ENCODE measurements at places on chromosomes 4 and X.

- no peak for DNase-seq
Observed at GRCh38 chrX:5998901-5999300, 229.8 kb downstream of the NLGN4X start.

- DNase-seq: no peak
Observed at GRCh38 chr4:76090241-76090691, 15.8 kb downstream of the ART3 start.

GRCh38 chrX:97629597-97629985 lies 745.9 kb downstream of the RPA4 start:
- DNase-seq: no peak

GRCh38 chrX:68941385-68941952 lies 112.6 kb downstream of the EFNB1 start:
- DNase-seq: no peak

DNA sequence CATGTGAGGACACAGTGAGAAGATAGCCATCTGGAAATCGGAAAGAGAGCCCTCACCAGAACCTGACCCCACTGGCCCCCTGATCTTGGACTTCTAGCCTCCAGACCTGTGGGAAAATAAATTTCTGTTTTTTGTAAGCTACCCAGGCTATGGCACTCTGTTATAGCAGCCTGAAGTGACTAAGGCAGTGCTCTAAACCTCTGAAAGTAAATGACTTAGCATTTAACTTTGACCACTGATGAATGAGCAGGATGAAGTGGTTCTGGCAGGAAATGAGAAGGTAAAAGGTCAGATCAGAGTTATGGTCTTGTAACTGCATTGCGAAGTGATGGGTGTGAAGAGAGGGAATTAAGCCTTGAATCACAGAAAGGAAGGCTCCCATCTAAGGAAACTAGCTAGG lies 17.0 kb downstream of the GPAT3 start:
- no peak for DNase-seq

DNA sequence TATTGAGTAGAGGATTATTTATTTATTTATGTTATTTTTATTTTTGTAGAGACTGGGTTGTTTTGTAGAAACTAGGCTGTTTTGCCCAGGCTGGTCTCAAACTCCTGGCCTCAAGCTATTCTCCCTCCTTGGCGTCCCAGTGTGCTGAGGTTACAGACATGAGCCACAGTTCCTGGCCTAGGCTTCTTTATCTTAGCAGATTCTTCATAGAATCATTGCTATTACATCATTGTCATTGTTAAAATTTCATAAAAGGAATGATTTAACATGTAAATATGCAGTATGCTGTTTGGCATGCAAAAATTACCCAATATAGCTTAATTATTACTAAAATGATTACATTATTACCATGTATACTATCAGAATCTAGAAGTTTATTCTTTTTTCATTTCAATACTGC lies 24.2 kb downstream of the SULT1E1 start:
- DNase-seq: no peak

DNA sequence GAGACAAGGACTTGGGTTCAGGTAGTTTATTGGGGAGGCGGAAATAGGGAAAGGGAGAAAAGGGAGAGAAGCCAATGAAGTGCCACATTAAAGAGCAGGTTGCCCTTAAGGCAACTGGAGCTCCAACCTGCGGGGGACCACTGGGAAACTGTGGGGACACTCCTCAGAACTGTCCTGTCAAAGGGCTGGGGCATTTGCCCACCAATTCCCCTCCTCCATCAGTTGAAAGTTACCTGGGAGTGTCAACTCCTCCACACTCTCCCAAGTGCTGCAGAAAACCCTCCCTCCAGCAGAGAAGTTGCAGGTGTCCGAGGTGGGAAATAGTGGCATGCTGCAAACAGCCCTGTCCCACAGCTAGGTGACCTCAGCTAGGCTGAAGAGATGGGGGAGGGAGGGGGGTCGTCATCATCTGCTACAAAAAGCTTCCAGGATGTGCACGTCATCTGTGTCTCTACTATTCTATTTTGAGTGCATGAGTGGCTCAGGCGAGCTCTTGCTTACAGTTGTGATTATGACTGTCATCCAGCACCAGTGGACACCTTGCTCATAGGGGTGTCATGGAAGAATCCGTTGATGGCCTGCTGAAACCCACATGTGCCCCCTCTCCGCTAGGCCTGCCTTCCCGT lies 41.5 kb upstream of the XPNPEP2 start:
- DNase-seq: no peak

GRCh38 chrX:112424166-112424565 lies 255.6 kb downstream of the LHFPL1 start:
- DNase-seq: no peak

GRCh38 chrX:48981178-48981577 lies 9.5 kb upstream of the KCND1 start:
- no peak for DNase-seq

GRCh38 chr4:113398441-113399143 lies 349.1 kb downstream of the ANK2 start:
- DNase-seq: no peak

DNA sequence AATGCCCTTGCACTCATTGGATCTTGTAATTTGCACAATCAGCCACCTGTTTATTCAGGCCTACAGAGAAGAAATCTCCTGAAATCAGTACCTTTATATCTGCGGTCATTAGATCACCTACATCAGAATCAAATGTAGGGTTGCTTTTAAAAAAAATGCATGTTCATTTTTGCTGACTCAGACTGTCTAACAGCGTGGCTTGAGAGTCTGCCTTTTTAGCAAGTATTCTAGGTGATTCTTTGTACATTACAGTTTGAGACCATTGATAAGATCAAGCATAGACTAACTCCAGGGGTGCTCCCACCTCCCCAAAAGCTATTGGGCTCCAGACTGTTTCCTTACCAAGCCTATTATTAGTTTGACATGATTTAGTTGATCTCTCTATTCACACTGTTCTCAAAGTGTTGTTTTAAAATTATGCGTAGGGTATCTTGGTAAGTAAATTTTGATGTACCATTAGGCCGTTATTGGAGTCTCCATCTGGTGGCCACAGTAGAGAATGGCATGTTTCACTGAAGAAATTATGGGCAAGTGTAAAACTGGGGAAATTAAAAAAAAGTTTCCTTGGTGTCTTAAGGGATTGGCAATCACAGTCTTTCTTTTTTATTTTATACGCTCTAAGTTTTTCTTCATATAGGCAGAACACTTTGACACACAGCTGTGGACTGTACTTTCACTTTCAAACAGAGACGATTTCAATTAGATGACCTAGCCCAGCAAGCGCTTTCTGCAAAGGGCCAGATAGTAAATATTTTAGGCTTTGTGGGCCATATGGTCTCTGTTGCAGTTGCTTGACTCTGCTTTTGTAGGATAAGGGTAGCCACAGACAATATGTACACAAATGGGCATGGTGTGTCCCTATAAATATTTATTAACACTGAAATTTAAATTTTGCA lies 33.7 kb upstream of the MSL3 start:
- DNase-seq: no peak

GRCh38 chrX:15882704-15883539 lies 28.3 kb upstream of the AP1S2 start:
- DNase-seq: no peak

DNA sequence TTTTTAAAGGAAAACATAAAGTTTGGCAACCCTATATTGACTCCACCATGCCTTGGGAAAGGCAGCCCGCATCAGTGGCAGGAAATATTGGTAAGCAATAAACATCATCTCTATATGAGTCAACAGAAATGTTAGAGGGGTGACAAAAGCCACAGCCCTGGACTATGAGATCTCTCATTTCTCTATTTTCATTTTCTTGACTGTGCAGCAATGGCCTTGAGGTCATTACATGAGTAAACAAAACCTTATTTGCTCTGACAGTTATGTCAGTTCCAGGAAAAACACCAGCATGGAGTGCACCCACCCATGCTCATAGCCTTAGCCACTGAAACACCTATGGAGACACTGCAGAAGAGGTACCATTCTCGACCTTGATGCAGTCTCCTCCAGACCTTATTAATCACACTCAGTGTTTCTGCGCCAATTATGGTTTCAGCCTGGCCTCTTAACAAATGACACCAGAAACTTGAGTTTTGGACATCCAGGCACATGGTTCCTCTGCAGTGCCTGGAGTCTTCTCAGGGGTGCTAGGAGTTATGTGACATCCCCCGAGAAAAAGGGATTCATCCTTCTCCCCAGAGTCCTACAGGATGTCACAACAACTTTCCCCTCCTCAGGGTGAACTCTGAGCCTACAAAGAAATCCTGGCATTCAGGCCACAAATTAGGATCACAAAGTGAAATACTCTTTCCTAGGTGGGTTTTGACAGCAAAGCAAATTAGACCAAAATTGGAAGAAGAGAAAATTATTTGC lies 16.0 kb upstream of the HPGD start:
- DNase-seq: no peak

- no peak for DNase-seq
Observed at GRCh38 chrX:124931958-124932357, 387.7 kb upstream of the TEX13C start.

GRCh38 chrX:77160301-77160700 lies 286.9 kb upstream of the FGF16 start:
- DNase-seq: peak; percentile 10

- no peak for DNase-seq
Observed at GRCh38 chr4:105568584-105568983, 16.2 kb downstream of the ARHGEF38 start.

DNA sequence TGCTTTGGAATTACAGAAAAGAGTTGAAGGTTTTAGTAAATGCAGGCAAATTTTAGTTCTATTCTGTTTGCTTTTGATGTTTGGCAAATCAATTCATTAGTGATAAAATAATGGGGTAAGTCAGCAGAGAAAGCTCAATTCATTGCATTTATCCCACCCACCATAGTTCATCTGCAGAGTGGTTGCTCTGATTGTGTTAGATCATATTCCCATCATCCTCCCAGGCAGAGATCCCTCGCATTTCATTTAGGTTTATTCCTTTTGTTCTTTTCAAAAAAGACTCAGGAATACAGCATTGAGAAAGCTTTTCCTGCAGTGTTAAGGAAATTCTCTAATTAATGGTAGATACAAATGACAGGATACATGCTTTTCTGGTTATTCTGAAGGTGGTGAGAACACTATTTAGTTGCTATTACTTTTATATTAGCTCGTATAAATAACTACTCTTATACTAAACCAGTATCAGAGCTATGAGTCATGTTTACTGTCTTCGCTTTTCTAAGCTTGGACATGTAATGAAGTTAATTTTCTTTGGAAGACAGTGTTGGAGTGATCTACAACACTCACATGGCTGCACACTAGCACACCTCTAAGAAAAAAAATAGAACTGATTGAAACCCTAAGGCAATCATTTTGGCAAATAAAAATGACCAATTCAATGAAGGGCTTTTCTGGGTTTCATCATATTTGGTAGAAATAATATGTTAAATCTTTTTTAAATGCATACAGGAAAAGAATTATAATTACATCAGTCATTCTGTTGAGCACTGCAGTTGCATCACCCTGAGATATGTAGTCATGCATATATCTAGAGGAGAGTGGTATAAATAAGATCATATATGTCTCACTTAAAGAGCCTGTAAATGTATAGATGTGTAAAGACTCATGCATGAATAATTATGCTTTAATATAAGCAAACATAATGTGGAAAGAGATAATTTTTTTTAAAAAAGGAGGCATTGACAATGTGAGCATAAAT lies 351.6 kb downstream of the PCDH7 start:
- DNase-seq: no peak

GRCh38 chr4:101020956-101021355 lies 326.4 kb downstream of the PPP3CA start:
- no peak for DNase-seq

- DNase-seq: peak; percentile 34
Observed at GRCh38 chr4:83074086-83074704, 39.2 kb downstream of the COPS4 start.

DNA sequence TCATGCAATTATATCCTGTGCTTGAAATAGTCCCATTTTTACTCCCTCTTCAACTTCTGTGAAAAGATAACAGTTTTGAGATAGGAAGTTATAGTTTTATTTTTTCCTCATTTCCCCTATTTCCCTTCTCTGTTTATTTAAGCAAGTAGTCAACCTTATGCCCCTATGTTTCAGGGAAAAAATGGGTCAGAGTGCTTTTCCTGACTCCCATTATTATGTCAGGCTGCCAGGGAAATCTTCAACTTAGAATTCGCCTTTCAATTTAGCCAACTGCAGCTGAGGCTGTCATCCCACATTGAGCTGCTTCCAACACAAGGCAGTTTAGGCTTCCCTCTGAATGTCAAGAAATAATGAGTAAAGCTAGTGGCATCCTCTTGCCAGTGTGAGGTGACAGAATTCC lies 42.3 kb downstream of the NXT2 start:
- no peak for DNase-seq

GRCh38 chrX:15915959-15916703 lies 61.5 kb upstream of the AP1S2 start:
- no peak for DNase-seq

GRCh38 chrX:1323315-1323714 lies 13.3 kb upstream of the IL3RA start:
- peak; percentile 32 for DNase-seq

DNA sequence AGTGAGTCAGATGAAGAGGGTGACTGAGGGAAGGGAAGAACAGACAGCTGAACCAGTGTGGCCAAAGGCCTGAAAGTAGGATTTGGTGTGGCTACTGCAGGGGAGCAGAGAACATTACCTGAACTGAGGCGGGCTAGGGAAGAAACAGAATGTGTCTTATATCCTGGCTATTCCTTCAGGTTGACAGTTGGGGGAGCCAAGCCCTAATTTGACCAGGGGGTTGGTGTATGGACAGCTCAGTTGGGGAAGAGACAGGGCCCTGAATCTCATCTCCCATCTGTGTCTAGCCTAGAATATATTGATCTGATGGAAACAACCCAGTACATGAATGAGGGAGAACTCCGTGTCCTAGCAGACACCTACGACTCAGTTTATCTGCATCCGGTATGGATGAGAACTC lies 4.2 kb downstream of the HDAC6 start:
- DNase-seq: no peak

DNA sequence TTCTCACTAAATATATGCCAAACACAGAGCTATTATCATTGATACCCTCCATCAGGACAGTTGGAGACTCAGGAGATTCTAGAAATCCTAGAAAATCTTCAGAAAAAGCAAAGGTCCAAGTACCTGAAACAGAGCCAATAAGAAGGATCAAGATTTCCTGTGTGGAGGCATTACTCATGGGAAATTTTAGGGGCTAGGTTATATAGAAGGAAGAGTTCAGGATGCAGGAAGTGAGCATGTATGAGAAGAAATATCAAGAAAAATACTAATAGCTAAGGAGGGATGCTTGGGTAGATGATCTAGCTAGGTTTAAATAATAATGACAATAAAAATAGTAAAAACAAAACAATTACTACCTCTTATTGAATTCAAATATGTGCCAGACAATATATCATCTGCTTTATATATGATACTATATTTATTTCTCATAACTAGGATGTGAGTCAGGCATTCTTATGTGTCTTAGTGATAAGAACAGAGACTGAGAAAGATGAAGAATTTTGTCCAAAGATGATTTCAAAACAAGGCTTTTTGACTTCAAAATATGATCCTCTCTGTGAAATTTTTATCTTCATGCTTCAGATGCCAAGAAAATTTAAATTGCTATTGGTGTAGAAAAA lies 66.4 kb upstream of the HHIP start:
- DNase-seq: no peak

DNA sequence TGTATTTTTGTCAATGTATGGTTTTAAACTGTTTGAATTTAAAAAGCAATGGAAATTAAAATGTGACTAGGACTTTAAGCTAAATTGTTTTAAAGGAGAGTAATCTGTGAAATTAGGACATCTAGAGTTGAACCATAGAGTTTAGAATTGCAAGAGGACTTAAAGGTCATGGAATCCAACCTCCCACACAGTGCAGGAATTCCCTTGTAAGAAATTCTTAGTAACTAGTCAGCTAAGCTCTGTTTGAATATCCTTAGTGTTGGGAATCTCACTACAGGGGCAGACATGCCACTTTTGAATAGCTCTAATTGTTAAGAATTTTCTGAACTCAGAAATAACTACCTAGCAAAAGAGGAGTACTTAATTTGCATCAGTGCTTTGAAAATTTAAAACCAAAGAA lies 292.9 kb downstream of the IL1RAPL1 start:
- DNase-seq: no peak
